Pulmonary artery endothelial cell (primary cell): ENCODE measurements at places on chromosomes 6 and 20. TPM values are rescaled to one million over a fixed set of nuclear protein-coding genes. Genes with fewer than 3 reads are reported as not detected.

The LCA5 gene
- total RNA-seq = 4.3 and 6.1 TPM in 2 replicates

The MYH7B gene
- under 0.01 and 0.13 TPM in 2 replicates for total RNA-seq

The ZNF391 gene
- 0.20 and 0.71 TPM in 2 replicates for total RNA-seq

- DNase-seq = no peak
These were observed 8.7 kb upstream of the GTF3C6 start for GRCh38 chr6:110949679-110950285.

DNA sequence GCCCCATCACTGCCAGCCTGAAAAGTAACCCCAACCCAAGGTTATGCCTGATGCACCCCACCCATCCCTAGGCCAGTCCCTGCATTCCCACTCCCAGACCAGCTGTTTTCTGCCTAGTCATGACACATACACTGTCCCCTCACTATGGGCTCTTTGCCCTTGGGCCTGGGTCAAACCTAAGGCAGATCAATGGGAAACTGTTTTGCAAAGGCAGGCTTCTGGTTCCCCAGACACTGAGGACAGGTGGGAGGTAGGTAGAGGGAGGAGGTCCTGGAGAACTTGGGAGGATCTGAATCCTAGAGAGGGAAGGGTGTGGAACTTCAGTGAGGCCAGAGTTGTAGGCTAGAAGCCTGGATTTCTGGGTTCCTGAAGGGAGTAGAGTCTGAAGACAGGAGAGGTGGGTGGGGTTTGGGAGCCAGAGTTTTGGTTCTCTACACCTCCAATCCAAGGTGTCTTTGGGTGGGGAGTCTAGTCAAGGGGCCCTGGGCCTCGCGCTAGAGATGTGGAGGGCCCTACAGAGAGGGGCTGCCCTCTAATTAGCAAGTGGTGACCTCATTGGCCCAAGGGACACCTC, 2.0 kb downstream of the CLIC1 start:
- DNase-seq = no peak

DNA sequence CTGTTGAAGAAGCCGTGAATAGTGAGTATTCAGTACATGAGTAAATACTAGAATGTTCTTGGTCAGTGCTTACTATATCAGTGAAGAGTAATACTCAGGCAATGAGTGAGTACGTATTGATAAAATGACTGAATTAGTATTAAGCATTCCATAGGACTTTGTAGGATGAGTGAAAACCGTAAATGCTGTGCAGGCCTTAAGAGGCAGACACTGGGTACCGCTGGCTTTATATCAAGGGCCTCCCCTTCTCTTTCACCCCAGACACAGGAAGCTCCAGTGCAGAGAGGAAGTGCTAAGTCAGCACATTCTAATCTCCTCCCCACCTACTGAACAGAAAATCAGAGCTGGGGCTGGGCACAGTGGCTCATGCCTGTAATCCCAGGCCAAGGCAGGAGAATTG, 24.2 kb downstream of the POFUT1 start:
- DNase-seq = no peak

DNA sequence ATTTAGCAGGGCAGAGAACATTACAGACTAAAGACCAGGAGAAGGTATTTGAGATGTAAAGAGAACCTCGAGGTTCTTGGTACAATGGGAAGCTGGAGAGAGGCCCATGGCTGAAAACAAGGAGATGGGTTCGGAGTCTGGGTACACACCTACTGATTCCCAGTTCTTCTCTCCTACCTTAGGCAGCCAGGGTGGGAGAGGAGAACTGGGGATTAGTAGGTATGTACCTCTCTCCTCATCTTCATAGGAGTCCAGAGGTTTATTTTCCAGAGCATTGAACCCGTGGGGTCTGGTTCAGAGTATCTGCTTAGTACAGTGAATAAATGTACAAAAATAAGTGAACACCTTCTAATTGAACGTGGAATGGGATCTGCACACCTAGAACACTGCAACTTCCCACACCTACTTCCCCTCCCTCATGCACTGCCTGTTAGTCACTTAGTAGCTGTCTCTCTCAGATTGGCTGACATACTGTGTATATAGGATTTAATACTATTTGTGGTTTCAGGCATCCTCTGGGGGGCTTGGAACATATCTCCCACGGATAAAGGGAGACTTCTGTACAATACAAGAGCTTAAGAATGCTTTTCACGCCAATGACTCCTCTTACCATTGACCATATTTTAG, 23.5 kb upstream of the NUP153 start:
- no peak for DNase-seq

DNA sequence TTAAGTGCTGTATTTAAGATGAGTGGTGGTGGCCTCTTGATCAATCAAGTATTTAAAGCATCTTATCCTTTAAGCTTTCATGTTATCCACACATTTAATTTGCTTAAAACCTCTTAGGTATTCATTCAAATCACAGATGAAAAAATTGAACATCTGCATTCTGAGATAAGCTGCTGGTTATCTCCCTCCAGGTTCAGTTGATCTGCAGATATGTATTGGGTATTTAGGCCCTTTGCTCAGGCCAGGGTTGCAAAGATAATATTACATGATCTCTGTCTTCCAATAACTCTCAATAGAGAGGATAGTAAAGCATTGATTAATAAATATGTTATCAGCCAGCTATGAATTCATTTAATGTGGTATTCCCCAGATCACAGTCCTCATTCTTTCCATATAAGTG, 45.9 kb downstream of the RPS12 start:
- DNase-seq = no peak

DNA sequence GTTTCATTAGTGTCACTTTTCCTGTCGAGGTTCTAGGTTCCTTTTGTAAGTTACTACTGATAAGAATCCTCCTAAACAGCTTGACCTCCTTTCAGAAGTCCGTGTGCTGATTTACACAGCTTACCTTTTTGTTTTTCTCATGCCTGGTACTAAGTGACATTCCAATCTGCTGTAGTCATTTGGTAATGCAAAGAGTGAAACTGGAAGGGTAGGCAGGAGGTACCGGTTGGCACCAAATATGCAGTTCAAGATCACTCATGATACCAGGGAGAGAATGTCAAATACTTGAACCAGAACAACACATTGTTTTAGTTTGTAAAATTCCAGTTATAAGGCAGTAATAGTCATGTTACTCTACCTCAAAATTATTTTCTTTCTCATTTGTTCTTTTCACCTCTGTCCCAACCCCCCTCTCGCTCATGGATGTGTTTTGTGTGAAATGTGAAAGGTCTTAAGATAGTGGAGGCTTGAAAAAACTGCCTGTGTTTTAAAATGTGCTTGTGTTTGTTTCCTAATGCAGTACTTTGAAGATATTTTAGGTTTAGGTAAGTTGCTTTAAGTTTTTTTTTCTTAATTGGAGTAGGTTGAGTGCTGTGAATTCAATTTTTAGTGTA, 23.2 kb downstream of the AFDN start:
- DNase-seq = peak; percentile 17

DNA sequence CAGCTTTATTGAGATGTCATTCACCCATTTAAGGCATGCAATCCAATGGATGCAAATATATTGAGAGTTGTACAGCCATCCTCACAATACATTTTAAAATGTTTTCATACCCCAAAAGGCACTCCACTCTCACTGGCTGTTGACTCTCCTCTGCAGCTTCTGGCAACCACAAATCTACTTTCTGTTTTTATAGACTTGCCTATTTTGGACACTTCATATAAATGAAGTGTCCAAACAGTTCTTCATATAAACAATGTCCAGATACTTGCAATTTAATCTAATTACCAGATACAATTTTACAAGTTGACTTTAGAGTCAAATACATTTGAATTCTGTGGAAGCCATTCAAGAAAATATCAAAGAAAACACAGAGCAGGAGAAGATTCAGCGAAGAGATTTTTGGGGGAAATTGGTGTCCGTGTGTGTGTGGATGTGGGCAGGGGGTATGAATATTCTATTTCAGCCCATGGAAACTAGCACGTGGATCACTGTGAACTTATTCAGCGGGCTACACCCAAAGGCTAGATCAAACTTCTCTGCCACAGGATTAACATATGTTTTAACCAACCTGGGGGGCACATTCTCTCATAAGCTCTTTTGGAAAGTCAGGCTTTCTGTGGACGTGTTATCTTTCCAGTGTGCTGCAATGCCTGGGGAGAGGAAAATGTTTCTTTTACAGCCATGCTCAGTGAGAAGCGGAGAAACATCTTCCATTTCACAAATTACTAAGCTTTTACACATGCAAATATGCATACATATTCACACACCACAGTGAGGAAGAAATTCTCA, 73.9 kb downstream of the PLG start:
- no peak for DNase-seq

DNA sequence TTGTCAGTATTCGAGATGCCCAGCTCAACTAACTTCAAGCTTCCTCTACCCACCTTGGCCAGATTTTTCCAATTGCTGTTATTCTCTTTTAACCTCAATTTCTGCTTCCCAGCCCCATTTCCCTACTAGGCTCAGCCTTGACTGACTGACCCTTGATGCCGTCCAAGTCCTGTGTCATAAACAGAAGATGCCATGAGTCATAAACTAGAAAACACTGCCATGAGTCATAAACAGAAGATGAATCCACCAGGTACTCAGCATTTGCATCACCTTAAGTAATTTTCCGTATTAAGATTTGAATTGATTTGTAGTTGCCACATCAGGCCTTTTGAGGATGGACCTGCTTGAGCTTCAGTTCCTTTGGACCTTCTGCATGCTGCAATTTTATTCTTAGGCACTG, 123.8 kb downstream of the FAM83B start:
- no peak for DNase-seq

DNA sequence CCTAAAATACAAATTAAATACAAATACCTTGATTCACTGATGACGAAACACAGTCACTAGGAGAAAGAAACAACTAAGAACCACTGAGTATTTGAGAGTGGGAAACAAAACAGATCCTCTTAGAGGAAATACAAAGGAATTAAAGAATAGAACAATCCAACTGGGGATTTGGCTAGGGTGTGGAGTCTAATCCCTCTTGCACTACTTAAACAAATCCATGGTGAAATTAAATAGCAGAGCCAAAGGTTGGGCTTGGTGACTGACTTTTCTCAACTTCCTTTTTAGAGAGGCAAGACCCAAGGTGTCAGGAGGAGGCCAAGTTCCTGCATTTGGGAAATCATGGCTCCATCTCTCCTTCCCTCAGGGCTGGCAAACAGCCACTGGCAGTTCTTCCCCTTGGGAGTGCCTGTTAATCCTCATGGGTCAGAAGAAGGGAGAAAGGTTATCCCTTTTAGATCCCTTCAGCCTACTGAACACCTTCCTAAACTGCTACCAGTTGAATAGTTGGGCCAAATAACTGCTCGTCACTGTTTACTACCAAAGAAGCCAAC, 101.2 kb upstream of the TRAF3IP2 start:
- no peak for DNase-seq

DNA sequence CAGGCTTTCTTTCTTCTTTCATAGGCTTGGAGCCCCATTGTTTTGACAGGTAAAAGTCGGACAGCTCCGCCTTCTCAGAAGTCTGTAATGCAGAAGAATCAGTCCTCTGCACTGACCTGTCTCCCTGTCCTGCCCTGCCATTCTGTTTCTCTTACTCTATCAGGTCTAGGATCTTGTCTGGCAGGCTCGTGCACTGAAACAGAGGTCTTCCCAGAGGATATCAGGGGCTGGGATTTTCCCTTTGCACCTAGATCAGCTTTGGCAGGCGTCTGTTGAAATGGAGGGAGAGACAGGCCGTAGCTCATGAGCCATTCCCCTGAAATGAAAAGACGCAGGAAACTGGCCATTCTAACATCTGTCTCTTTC, 25.0 kb downstream of the KIF3B start:
- no peak for DNase-seq

DNA sequence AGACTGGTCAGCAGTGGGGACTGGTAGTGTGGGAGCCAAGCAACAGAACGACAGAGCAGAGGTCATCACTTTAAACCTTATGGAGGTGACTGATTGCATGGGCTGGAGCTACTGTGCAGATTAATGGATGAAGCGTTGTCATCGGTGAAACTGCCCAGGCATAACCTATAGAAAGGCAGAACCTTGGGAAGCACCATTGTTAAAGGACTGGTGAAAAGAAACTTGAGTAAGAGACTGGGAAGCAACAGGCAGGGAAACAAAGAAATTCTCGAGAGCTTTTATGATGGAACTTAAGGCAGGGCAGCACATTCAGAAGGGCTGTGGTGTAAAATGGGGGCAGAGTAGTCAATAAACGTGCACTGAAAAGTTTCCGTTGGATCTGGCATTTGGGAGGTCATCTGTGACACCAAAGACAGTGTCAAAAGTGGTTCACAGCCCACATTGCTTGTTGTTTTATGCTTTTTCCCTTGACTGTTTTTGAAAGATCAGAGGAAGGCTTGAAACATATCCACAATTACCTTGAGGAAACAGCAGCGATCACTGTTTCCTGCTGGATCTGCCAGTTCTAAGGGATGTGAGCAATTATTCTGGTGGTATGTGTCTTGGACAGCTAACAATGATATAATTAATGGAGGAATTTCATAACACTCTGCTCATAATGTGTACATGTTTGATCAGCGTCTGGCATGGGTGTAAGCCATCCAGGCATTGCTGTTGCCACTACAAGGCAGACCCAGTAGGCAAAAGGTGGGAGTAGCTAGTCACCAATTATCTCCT, 62.7 kb downstream of the LRRC1 start:
- peak; percentile 85 for DNase-seq

- DNase-seq = peak; percentile 77
These were observed 57.0 kb downstream of the KIF13A start for GRCh38 chr6:17930321-17930993.

DNA sequence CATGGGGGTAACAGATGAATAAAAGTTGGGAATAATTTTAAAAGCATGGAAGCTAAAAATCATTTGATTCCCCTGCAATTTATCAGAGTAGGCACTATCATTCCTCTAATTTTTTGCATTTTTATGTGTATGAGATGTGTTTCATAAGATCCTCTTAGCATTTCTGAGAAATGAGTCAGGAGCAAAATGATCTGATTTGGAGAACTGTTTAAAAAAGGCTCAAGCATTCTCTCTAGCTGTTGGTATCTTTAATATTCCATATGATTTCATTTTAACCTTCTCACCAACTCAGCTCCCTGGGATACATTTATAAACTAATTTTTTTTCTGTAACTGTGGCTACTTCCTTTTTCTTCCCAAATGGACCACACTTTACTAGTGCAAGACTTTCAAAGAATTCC, 60.9 kb downstream of the MCHR2 start:
- no peak for DNase-seq

- no peak for DNase-seq
These were observed 57.9 kb downstream of the ADGRF5 start for GRCh38 chr6:46863791-46864190.

GRCh38 chr20:460180-460579, 2.2 kb downstream of the TBC1D20 start:
- no peak for DNase-seq
